GM23338 (cell line): ENCODE measurements at places on chromosomes 6 and 20.

DNA sequence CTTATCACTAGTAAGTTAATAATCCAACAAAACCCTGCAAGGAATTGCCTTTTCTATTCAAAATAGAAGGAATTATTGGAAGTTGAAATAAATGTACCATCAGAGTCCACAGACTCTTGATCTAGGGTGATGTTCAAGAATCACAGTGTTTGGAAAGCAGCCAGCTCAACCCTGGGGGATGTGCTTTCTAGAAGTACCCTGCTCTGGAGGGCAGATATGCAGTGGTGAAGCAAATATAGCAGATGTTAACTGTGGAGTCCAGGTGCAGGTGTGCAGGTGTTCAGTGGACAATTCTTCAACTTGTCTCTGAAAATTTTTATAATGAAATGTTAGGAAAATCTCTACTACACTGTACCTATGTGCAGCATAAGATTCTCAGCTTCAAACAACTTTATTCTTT is 9.1 kb upstream of the INSM1 start:
- DNase-seq = no peak

GRCh38 chr6:136740050-136740974 is 52.0 kb downstream of the MAP3K5 start:
- DNase-seq = no peak

DNA sequence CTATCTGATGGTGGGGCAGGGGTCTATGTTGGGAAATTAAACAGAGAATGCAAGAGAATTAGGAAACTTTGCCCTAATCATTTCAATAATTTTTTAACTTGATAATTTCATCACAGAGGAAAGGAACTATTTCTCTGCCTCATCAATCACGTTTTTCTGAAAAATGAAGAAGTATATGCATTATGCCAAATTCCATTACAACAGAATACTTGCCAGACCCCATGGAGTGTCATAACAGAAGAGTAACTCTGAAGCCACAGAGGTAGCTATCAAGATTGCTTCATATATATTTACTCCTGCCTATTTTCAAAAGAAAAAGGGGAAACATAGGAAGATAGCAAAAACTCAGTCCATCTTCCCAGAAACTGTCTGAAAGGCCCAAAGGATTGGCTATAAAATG is 5.7 kb upstream of the USP49 start:
- DNase-seq = no peak

- no peak for DNase-seq
These were observed 92.5 kb downstream of the PSMB1 start for GRCh38 chr6:170460641-170461040.

DNA sequence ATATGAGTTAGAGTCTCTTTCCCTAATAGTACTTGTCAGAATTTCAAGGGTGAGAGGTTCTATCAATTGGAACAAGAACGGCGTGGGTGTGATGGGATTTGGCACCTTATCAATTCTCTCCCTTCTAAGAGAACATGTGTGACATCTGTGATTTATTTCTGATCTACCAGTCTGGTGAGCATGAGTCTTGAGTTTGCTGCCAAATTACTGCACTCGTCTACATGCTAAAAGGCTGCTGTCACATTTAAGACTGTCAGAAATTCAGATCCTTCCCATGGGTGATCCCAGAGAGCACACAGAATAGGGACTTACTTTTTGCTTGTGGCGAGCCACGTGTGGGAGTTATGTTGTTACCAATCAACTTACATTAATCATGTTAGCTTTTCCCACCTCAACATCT is 370.2 kb upstream of the SASH1 start:
- no peak for DNase-seq

DNA sequence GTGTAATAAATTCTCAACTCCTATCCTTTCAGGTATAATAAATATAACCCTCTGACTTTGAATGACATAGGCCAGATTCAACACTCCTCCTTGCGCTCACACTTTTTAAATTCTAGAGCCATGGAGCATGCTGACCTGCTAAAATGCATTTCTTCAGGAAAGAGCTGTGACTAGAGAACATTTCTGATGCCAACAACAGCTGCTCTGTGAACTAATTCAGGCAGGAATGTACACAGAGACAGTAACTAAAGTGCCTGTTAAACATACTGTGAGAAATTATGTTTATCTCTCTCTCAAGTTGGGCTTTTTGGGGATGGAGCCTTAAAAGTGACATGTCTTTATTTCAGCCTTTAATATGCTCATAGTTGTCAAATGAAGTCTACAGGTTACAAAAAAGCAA is 8.3 kb downstream of the NHSL1 start:
- no peak for DNase-seq

- DNase-seq = no peak
These were observed 125.1 kb downstream of the LY86 start for GRCh38 chr6:6713657-6714056.

GRCh38 chr20:574297-574942 is 30.8 kb upstream of the CSNK2A1 start:
- peak; percentile 67 for DNase-seq

GRCh38 chr6:36285187-36285671 is 15.4 kb downstream of the PNPLA1 start:
- peak; percentile 87 for DNase-seq

- DNase-seq = no peak
These were observed 61.2 kb downstream of the TNFAIP3 start for GRCh38 chr6:137928286-137928685.

GRCh38 chr20:43916073-43916880 is 1.6 kb downstream of the TOX2 start:
- peak; percentile 36 for DNase-seq

GRCh38 chr20:62134735-62135231 is 8.4 kb downstream of the PSMA7 start:
- DNase-seq = no peak

DNA sequence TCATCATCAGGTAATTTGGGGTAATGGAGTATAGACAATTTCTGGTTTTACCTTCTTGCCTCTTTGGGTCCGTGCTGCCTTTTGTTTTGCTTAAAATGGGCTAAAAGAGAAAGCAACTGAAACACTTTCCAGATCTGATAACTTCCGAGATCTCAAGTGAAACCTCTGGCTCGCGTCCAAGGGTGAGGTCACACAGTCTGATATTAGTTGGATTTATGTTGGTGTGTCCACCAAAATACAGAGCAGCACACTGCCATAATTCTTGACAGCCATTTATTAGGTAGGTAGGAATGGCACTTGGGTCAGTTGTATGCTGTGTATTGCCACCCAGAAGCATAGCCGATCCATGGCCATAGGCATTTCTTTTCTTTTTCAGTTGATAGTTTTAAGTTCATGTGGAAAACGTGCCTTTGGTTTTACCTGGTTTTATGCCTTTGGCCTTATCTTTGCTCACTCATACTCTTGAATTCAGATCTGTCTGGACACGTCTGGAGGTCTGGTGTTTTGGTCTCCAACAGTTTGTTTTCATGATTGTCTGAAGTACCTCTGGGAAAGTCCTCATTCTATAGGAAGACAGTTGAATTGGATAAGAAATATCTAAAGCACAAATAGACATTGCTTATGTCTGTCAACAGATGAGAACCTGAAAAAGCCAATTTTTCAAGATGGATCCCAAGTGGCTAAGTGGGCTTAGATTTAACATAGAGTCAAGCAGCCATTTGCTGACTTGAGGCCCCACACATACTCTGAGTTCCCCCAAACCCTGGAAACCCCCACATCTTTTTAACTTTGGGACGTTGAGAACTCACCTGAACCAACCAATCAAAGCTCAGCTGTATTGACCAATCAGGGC is 320.8 kb downstream of the SOX4 start:
- DNase-seq = no peak

DNA sequence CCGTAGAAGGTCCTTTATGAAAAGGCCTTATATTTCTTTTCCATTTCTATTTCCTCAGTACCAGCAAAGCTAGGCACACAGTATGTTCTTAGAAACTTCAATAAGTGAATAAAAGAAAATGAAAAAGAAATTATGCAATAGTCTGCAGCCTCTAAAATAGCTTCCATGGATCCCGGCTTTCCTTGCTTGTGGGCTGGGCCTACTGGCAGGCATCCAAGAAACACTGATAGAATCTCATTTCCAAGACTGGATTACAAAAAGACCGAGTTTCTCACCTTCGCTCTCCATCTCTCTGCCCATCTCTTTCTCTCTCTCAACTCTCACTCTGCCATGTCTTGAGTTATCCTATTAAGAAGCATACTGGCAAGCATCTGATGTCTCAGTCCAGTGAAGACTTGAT is 187.5 kb upstream of the FKBP1C start:
- no peak for DNase-seq

DNA sequence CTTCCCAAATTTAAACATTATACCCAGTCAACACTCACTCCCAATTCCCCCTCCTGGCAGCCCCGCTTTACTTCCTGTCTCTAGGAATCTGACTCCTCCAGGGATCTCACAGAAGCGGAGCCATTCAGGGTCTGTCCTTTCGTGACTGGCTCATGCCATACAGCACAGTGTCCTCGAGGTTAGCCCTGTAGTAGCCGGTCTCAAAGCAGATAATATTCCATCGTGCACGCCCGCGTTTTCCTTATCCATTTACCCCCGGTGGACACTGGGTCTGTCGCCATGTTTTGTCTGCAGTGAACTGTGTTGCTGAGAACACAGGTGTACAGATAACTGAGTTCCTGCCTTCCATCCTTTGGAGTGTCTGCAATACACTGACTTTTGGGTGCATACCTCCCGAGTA is 95.3 kb downstream of the TTLL2 start:
- DNase-seq = peak; percentile 22

- peak; percentile 97 for DNase-seq
These were observed 2.6 kb downstream of the TAGAP start for GRCh38 chr6:159042003-159042825.

GRCh38 chr20:33277471-33278441 is 5.3 kb upstream of the BPIFB1 start:
- DNase-seq = peak; percentile 72

DNA sequence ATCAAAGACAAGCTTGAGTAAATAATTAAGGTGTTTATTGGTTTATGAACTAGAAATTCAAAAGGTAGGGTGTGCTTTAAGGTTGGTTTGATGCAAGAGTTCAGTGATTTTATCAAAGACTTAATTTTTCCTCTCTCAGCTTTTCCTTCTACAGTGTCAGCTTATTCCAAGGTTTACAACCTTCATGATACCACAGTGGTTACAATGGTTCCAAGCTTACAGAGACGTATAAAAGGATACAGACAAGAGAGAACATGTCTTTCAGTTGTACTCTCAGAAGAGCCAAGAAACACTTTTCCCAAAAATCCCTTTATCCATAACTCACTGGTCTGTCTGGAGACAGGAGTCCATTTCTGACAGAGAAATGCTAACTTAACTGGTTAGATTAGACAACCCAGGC is 93.5 kb upstream of the LOC128125822 start:
- no peak for DNase-seq

DNA sequence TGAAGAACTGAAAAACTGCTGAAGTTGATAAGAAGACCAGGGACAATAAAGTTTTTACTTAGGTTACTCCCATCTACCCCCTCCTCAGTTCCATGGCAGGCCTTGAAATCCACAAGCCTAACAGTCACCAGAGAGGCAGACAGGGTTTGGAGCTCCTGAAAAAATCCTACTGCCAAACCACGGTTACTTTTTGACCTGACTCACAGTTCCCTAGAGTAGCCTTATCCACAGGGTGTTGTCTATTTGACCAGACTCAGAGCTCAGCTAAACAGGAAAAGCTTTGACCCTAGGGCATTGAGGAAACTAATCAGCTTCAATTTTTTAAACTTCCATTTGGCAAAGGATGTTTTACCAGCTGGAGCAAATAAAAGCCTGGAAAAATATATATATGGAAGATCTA is 257.7 kb upstream of the NT5E start:
- DNase-seq = no peak

GRCh38 chr6:27553123-27553904 is 80.4 kb upstream of the ZNF184 start:
- DNase-seq = peak; percentile 77

GRCh38 chr6:90820436-90820835 is 233.6 kb upstream of the MAP3K7 start:
- no peak for DNase-seq

GRCh38 chr6:133055441-133055966 is 185.7 kb upstream of the EYA4 start:
- DNase-seq = peak; percentile 68

DNA sequence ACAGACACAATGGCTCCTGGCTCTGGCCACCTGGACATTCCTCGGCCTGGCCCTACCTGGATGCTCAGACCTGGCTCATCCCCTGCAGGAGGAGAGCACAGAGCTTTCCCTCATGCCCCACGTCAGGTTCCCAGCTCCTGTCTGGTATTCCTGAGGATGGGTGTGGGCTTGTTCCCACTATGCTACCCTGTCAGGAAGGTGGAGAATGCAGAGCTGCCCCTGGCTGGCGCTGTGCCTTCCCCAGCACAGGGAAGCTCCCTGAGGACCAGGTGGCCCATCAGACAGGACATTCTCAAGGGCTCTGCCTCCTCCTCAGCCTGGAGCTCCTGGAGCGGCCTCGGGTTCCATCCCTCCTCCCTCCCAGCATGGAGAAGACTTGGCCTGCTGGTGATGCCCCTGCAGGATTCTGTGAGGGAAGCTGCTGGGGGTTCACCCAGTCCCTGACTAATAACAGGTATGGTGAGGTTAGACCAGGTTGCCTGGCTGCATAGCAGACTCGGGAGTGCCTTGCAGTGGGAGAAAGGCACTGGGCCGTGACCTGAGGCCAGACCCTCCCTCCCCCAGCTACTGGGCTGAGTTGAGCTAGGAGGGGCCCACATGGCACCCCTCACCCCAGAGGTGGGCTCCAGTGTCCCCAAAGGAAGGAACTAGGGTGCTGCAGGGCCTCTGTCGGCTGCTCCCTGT is 156.0 kb upstream of the MLN start:
- DNase-seq = no peak

DNA sequence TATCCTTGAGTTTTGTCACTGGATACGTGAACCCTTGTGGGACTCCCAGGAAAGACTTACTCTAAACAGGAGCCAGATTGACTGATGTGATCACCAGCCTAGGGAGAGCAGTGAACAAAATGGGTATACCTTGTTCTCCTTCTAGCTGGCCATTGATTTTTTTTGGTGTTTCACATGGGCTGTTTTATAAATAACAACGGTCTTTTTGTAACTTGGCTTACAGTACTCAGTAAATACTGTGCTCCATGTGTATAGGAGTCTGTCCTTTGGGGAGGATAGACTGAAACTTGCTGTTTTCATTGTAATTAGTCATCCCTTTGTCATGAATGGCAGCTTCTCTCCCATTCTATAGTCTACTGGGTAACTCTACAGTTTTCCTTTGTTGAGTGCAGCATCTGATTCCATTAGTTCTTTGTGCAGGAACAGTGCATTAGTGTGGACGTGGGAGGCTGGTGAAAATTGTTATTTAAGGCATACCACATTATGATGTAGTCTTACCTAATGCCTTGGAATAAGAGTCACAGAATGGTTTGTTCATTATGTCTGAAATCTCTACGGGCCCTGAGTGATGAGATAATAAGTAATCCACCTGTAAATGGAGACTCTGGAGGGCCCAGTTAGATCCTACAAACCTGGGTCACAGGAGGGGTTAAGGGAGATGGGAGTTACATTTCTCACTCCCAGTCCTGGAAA is 89.5 kb downstream of the TIAM2 start:
- DNase-seq = no peak

- DNase-seq = no peak
These were observed 71.7 kb upstream of the RNF24 start for GRCh38 chr20:4086771-4087687.

DNA sequence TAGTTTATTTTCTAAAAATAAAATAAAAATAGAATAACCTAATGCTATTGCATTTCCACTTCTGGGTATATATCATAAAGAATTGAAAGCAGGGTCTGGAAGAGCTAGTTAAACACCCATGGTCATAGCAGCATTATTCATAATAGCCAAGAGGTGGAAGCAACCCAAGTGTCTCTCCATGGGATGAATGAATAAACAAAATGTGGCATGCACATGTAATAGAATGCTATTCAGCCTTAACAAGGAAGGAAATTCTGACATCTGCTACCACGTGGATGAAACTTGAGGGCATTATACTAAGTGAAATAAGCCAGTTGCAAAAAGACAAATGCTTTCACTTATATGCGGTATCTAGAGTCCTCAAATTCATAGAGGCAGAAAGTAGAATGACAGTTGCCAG is 130.8 kb downstream of the TIAM2 start:
- no peak for DNase-seq
